ENCODE measurements at places on chromosomes 12 and 14.

GRCh38 chr14:75522224-75522982 lies at the start of gene BATF:
Gene BATF, plus strand, starts transcription at chr14:75522469. Its CDS starts 214 bp downstream, at chr14:75522683.
- DNase-seq, result peak; percentile 51

DNA sequence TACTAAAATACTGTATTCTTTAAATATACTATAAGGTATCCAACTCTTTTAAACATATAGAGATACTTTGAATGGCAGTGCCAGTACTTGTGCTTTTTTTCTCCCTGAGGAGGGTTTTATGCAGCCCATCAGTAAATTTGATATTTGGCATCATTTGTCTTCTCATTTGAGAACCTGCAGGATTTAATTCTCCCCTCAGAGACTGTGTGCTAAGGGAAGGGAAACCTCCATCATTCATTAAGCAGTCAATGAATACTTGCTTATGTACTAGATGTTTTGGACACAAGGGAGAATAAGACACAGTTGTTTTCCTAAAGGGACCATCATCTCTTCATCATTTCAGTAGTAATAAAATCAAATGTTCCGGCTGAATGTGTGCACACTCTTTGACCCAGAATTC lies 40.8 kb downstream of the FRS2 start:
- DNase-seq, result no peak

- no peak for DNase-seq
Observed at GRCh38 chr14:61761557-61761956, 663 bp upstream of the SNAPC1 start.

DNA sequence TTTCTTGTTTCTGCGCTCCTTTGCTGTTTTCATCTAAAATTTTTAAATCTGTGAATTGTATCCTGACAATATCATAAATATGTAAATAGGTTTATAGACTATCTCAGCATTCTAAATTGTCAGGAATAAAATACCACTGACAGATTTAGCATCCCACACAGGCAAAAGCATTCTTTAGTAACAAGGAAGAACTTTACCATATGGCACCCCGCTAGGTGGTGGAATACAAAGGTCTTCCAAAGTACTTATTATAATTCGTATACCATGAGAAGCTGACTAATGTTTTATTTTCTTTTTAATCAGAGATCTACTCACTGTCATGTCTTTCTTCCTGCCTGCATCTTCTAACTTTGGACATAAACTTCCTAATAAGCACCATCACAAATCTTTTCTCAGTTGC lies 328.8 kb upstream of the NOVA1 start:
- DNase-seq, result no peak

DNA sequence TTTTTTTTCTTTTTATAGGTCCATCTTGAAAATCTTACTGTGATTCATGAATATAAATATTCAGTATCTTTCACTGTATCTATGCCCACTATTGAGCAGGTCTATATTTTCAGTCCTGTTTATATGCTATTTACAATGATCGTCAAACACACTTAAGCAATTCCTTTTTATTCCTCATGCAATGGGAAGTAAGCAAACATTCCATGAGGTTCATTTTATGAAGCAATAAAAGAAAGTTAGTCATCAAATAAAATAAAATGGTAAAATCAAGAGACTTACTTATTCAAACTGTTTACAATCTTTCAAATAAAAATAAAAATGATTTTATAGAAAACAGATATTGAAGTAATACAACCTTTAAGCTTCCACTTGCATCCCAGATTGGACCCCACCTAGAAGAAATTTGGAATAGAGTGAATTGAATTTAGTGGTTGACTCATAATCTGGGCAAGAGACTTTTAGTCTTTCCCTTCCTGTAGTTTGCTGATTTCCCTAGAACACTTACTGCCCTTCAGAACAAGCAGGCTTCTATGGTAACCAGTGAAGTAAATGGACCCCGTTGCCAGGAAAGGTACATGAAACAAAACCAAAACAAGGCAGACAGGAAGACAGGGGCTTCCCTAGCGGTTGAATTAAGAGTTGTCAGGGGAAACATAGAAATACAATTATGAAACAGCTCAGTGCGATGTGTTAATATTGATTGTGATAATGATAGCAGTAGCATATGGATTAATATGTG lies 241.0 kb upstream of the ATP2B1 start:
- peak; percentile 24 for DNase-seq

DNA sequence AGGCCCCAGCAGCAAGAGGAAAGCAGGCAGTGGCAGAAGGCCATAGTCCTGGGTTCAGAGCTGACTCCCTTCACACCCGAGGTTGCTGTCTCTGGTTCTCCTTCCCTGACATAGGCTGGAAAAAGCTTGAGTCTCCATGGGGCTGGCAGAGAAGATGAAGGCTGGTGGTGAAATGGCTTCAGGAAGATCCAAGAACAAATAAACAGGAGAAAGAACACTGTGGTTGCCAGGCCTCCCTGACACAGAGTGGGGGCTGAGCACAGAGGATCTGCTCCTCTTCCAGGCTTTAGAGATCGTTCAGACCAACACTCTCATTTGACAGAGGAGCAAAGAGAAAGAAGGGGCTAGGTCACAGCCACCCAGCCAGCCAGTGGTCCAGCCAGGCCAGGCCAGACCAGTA lies 14.3 kb downstream of the HDAC7 start:
- no peak for DNase-seq

GRCh38 chr12:55997535-55997859 lies 421 bp downstream of the SUOX start:
- peak; percentile 65 for DNase-seq

- no peak for DNase-seq
Observed at GRCh38 chr12:55955344-55955743, 10.5 kb downstream of the PMEL start.

- DNase-seq, result peak; percentile 10
Observed at GRCh38 chr14:96698960-96699539, 98.1 kb upstream of the VRK1 start.

DNA sequence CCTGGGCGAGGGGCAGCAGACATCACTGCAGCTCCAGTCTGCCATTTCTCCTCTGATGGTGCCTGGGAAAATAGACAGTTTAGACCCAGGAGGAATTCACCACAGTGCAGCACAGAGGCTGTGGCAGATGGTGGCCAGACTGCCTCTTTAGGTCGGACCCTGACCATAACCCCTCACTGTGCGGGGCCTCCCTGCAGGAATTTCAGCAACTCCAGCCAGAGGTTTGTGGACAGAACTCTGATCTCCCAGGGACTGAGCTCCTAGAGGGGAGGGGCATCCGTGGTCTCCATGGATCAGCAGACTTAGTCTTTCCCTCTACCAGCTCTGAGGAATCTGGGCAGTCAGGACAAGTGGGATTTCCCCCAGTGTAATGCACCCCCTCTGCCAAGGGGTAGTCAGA lies 106.5 kb downstream of the ZC3H14 start:
- no peak for DNase-seq

GRCh38 chr12:6764011-6764828 lies 1.9 kb upstream of the PTMS start:
- DNase-seq, result peak; percentile 98

DNA sequence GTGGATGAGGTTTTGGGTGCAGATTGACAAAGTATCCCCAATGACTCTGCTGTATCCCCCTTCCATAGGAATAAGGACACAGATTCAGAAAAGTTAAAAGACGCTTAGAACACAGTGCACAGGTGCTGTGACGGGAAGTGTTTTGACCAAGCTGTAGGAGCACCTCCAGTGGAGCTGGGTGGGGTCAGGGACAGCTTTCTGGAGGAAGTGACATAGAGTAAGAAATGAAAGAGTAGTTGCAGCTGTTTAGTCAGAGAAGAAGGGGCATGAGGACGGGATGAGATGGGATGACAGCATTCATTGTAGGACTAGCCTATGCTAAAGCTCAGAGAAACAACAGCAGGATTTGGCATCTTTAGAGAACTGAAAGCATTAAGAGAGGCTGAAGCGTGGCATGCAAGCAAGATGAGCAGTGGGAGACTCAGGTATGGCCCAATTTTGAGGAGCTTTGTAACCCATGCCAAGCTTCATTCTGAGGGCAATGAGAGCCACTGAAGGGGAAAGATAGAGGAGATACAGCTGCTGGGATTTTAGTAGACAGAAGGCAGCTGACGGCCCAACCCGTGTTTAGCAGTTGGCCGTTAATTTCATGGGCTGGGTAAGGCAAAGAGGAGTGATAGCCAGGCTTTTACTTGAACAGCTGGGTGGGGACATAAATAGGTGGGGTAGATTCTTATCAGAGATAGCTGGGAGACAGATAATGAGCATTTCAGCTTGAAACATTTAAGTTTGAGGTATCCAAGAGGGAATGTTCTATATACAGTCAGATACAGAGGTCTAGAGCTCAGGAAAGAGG lies 131.8 kb upstream of the KRAS start:
- DNase-seq, result no peak

- no peak for DNase-seq
Observed at GRCh38 chr12:54172168-54172567, 16.6 kb downstream of the SMUG1 start.

- DNase-seq, result no peak
Observed at GRCh38 chr12:101086490-101087135, 123.4 kb downstream of the SLC5A8 start.

- DNase-seq, result no peak
Observed at GRCh38 chr12:46370380-46370734, 2.2 kb downstream of the SLC38A2 start.

DNA sequence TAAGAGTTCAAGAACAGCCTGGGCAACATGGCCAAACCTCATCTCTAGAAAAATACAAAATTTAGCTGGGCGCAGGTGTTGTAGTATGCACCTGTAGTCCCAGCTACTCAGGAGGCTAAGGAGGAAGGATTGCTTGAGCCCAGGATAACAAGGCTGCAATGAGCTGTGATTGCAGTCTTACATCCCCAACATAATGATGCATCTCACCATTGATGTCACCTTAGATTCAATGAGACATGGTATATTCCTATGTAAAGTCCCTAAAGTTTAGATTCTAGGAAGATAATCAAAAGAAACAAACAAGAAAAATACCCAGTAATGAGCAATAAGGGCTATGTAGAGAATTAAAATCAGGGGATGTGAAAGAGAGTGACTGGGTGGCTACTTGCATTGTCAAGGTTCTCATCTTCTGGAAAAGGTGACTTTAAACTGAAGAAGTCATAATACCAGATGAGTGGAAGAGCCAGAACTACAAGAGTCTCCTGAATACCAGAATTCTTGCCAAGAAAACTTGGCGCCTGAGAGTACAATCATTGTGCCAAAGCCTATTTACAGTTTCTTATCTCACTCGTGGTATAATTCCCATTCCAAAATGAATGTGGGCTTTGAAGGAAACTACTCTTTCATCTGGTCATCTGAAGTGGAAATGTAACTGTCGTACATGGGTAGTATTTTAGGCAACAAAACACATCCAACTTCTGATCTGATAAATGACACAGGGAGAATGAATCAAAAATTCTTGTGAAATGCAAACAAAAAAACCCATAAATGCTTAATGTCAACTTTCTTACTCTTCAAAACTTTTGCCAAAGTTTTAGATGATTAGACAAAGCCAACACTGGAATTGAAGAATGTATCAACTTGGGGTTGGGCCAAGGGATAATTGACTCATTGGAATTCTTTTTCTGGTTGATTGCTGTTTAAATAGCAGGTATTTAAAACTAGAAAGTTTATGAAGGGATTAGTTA lies 81.1 kb upstream of the ST8SIA1 start:
- DNase-seq, result no peak

DNA sequence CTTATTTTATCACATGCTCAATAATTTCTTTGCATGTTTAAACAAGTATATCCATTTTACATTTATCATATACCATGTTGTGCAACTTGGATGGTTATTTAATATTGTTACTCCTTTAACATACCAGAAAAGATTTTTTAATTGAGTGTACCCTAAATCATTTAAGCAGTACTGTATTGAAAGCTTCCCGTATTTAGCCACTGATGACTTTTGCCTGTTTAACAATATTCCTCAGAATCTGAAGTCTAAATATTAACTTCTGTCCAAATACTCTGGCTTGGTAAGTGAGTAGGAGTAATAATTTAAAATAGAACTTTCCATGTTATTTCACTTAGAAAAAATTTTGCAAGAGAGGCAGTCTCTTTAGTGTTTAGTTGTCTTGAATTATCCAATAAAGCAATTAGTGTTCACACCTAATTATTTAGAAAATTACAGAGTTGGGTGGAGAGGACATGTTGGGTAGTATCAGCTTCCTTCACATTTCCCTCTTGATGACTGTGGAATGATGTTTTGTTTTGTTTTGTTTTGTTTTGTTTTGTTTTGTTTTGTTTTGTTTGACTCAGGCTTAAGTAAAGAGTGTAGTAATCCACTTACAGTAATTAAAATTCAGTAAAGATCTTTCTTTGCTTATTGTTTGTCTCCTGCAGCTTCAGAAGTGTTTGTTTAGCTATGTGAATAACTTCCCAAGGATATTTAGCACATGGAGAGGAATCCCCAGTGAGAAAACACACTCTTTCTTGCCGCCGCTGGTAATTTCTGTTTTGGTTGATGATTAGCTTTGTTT lies 59.5 kb downstream of the DAAM1 start:
- peak; percentile 10 for DNase-seq

GRCh38 chr14:46717211-46717610 lies 65.6 kb upstream of the RPL10L start:
- DNase-seq, result no peak

- peak; percentile 97 for DNase-seq
Observed at GRCh38 chr12:5395443-5396271, 36.3 kb upstream of the NTF3 start.

GRCh38 chr12:101763246-101763931 lies 24.1 kb upstream of the SYCP3 start:
- no peak for DNase-seq

- peak; percentile 82 for DNase-seq
Observed at GRCh38 chr14:106879241-106879640, 1352.9 kb downstream of the TMEM121 start.

- DNase-seq, result peak; percentile 35
Observed at GRCh38 chr12:108080363-108080762, 48.7 kb upstream of the WSCD2 start.

- DNase-seq, result no peak
Observed at GRCh38 chr14:36525746-36526099, 5.7 kb upstream of the NKX2-1 start.

DNA sequence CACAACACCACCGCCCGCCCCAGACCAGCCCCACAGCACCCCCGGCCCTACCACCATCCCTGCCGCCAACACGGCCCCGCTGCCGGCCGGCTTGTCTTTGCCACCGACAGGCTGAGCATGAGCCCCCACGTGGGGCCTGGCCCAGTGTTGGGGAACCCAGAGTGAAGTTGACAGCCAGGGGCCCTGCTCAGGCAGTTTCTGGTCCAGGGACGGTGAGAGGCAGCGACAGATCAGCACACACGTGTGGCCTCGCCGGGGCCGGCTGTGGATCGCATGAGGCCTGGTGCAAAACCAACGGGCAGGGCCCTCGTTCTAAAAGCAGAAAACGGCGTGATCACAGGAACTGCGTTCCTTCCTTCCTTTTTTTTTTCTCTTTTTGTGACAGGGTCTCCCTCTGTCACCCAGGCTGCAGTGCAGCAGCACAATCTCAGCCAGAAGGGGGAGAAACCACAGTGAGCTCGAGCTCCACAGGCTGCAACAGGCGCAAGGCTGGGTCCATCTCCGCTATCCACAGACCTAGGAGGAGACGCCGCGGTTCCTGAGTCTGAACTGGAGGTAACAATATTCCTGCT lies 50.5 kb upstream of the FBRSL1 start:
- DNase-seq, result no peak

- peak; percentile 47 for DNase-seq
Observed at GRCh38 chr12:115870021-115870420, 407.5 kb downstream of the MED13L start.

GRCh38 chr14:100098171-100098570 lies 32.9 kb downstream of the EVL start:
- DNase-seq, result no peak

GRCh38 chr14:95515080-95515489 lies 1.4 kb downstream of the SYNE3 start:
- peak; percentile 59 for DNase-seq
